ENCODE measurements at places on chromosomes 12 and 14.

GRCh38 chr14:91264151-91265150 lies 19.9 kb upstream of the GPR68 start:
- no peak for DNase-seq

- DNase-seq, result no peak
Observed at GRCh38 chr12:53737093-53737808, 10.0 kb upstream of the CALCOCO1 start.

GRCh38 chr12:89262855-89263552 lies 89.3 kb downstream of the DUSP6 start:
- no peak for DNase-seq

- DNase-seq, result no peak
Observed at GRCh38 chr12:111024205-111024801, 103.9 kb upstream of the MYL2 start.

DNA sequence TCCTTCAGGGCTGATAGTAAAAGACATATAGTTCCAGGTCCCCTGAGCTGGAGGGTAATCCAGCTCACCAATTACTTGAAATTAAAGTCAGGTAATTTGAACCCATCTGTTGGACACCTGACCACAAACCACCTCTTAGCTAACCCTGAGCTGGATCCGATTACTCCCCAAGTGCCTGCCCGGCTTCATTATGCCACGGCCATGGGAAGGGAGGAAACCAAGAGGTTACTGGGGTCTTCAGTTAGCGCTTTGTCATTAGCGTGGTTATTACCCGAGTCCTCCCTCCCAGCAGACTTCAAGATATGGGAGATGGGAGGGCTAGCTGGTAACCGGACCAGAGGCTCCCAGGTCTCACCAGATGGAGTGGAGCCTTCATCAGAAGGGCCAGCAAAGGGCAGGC lies 1071.4 kb downstream of the BCL11B start:
- DNase-seq, result no peak

DNA sequence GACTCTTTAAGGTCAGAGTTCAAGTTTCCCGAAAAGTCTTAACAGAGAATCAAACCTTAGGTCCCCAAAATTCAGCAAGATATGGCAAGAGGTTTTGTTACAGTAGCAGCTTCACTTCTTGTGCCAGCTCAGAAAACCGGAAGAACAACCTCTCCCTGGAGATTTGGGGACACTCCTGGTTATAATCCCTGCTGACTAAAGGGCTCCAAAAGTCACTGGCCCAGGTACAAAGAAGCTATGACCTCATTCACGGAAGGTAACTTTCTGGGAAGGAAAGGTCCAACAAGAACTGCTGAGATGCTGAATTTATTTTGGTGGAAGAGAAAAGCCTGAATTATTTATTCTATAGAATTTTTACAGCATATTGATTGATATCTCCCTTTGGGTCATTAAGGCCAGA lies 55.6 kb upstream of the DIO2 start:
- DNase-seq, result no peak

DNA sequence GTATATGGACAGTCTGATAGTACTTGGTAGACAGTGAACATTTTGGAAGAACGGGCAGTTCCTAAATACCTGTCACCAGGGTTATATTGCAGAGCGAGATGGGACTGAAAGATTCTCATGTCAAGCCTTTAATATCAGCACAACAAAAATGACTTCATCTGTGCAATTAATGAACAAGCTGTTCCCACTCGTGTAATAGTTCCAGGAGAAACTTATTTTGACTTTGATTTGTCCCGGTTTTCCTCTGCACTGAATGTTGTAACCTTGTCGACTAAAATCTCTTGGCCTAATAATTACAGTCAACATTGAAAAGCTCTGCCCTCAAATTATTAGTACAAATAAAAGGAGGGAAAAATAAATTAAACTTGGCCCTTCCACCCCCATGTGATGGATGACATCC lies 79.5 kb downstream of the WASHC3 start:
- DNase-seq, result no peak

- DNase-seq, result no peak
Observed at GRCh38 chr12:11681207-11681606, 31.7 kb downstream of the ETV6 start.

All from DMS 273 treated with DMSO at 0.1 percent for 48 hours (cell line).